ENCODE measurements at places on chromosomes 7 and 10.
A peak's percentile ranks its signal among the peaks of the same experiment; 100 is the strongest.

DNA sequence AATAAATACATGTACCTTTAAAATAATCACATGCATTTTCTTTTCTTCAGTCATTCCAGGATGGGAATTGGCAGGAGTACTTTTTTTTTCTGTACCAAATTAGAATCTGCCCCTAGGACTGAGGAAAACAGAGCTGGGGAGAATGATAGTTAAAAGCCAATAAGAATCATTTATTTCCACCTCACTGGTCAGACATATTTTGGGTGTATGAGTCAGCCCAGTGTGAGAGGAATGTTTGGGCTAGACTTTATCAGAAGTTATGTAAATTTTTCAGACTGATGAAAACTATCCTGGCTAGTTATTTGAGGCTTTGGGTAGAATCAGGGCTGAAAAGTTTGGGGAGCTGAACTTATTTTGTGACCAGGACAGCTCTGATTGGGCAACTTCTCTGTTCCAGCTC is 303.1 kb upstream of the NPSR1 start:
- DNase-seq = no peak

- DNase-seq = no peak
Observed at GRCh38 chr7:157469181-157470016, 132.6 kb downstream of the DNAJB6 start.

DNA sequence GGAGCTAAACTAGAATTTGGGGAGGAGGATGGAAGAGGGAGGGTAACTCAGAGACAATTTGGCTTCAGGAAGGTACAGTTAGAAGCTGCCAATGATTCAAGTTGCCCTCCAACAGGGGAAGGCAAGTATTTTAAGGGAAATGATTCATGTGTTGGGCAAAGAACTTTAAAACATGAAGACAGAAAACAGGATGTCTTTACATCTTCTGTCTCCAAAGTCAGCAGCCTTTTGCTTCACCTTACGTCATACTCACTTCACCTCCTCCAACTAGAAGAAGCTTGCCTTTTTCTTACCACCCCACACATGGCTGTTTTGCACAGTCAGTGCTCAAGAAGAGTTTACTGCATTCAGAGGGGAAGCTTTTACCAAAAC is 36.1 kb downstream of the PPP1R3C start:
- DNase-seq = no peak

GRCh38 chr7:135971366-135971725 is 5.8 kb downstream of the MTPN start:
- DNase-seq = no peak

DNA sequence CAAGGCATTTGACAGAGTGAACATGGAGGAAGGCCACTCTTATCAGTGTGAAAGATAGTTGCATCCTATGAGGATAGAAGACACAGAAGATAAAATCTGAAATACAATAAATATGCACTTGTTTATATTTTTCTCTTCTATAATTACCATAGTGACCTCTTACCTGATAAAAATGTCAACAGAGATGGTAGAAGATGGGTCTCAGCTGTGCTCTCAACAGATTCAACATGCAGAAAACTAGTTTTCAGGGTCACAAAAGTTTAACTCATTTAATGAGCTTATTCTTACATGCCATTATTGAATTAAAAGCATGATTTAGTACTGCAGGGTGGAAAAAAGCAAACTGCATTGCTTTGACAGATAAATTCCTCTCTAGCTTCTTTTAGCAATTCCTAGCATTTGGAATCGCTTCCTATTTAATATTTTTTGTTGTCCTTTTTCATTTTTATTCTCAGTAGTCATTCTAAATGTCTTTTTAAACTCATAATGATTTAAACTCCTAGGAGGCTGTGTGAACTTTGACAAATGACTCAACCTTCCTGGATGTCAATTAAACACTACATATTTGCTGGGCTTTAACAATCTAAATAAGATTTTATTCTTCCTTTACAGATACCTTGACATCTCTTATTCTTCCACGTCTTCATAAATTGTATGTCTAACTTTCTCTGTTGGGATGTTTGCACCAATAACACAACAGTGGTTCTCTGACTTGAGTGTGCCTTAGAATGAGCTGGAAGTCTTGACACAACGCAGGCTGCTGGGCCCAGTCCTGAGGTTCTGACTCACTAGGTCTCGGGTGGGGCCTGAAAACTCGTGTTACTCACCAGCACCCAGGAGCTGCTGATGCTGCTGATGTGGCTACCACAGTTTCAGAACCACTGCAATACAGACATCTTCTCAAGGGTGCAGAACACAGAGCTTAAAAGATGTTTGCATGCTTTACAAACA is 565.5 kb upstream of the IGFBP3 start:
- DNase-seq = no peak

DNA sequence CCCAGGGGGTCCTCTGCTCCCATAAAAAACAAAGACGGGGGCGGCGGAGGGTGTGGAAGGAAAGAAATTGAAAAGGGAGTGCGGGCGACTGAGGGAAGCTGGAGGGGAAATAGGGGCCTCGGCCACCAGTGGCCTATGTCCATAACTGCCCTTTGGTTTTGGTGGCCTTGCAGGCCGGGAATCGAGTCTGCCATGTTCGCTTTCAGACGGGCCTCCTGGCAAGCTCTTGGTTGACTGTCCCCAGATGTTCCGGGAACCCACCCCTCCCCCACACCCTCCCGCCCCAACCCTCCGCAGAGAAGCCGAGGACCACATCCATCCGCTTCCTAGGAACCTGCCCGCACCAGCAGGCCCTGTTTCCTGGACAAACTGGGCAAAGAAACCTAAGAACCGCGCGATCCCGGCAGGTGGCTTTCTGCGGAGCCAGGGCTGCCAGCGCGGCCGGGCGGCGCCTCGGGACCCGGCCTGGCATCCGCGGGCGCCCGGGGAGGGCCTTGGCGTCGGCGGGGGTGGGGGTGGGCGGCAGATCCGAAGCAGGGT is 20.0 kb upstream of the GATA3 start:
- no peak for DNase-seq

DNA sequence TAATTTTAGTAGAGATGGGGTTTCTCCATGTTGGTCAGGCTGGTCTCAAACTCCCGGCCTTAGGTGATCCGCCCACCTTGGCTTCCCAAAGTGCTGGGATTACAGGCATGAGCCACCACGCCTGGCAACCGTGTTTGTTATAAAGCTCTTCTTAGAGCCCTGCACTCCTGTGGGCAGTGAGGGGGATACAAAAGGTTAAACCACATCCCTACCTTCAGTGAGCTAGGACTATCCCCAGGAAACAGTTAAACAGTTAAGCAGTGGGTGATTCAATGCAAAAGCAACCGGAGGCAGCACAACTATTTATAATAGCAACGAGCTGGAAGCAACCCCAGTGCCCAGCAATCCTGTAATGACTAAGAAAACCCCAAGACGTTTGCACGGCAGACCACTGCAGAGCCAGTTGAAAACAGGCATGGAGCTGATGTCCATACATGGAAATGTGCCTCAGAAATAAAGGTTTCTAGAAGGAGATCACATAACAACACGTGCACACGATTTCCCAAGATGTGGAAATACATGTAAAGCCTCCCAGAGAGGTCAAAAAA is 107.2 kb upstream of the LYZL2 start:
- peak; percentile 94 for DNase-seq

DNA sequence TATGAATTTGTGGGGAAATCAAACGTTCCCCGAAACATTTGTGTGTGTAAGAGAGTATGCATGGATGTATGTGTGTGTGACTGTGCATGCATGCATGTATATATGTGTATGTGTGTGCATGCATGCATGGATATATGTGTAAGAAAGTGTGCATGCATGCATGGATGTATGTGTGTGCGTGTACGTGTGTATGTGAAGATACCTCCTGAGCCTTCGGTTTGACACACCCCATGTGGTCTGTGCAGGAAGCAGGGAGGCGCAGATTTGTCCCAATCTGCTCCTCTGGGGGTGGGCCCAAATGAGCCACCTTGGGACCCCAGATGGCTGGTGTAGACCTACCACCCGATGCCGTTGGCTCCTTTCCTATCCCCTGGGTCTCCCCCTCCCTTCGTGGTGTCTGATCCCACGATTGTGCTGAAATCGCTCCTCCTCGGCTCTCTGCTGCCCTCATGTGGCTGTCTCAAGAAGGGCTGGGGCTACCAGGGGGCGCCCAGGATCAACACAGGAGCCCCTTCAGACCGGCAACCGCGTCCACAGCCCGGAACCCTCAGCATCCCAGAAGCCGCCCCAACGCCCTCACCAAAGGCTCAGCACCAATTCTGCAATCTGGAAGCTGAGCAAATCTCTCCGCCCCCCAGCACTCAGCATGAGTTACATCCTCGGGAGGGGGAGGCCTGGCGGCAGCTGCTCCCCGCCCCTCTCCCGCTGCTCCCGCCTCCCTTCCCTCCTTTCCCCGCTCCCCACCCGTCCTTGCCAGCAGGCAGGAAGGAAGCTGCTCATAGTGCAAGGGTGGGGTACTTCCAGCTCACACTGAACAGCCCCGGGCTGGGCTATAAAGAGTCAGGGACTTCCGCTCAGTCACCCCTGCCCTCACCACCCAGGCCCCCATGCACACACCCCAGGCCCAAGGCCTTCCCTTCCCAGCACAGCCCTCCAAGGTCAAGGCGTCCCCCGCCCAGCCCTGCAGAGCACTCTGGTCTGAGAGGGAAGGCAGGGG is 2.3 kb upstream of the NOS3 start:
- DNase-seq = peak; percentile 63

- DNase-seq = no peak
Observed at GRCh38 chr7:2687338-2687869, 598 bp upstream of the AMZ1 start.

- DNase-seq = no peak
Observed at GRCh38 chr7:99639267-99639666, 22.5 kb downstream of the ZSCAN25 start.

GRCh38 chr7:96562966-96563365 is 146.7 kb downstream of the SEM1 start:
- DNase-seq = no peak

DNA sequence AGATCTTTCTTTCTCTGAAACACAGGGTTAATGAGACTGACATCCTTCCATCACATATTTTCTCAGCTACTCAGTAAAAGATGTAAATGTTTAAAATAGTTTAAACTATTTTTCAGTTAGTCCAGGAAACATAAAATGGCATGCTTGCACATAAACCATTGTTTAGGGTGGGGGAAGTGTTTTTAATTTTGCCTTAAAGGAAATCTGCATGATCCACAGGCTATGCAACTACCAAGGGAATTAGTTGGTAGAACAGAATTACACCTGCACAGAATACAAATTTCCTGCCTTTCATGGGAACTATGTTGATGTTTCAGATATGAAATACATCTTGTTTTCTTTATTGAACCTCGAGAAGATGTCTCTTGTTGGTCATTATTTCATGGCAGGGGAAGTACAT is 10.6 kb downstream of the CAV1 start:
- DNase-seq = no peak

DNA sequence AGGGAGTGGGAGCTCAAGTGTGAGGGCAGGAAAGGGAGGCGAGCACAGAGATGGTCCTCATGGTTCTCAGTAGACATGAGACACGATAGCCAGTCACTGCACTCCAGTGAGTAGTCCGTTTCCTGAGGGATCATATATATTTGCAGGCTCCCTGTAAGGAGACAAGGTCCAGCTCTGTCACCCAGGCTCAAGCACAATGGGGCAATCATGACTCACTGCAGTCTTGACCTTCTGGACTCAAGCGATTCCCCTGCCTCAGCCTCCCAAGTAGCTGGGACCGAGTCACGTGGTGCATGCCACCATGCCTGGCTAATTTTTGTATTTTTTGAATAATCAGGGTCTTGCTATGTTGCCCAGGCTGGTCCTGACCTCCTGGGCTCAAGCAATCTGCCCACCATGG is 116.7 kb downstream of the CCDC3 start:
- DNase-seq = no peak

DNA sequence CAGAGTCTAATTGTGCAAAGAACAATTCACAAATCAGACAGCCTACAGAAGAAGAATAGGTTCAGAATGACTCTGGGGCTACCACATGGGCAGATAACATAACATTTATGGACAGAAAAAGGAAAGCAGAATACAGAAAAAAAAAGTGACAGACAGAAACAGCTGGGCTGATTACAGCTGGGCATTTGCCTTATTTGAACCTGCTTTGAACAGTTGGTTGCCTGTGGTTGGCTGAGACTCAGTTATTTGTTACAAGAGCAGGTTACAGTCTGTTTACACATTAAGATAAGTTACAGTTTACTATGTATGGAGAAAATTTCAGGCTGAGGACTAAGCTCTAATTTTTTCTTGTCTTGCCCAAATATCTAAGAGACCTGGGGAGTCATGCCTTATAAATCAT is 327.2 kb downstream of the GALNT17 start:
- DNase-seq = no peak

DNA sequence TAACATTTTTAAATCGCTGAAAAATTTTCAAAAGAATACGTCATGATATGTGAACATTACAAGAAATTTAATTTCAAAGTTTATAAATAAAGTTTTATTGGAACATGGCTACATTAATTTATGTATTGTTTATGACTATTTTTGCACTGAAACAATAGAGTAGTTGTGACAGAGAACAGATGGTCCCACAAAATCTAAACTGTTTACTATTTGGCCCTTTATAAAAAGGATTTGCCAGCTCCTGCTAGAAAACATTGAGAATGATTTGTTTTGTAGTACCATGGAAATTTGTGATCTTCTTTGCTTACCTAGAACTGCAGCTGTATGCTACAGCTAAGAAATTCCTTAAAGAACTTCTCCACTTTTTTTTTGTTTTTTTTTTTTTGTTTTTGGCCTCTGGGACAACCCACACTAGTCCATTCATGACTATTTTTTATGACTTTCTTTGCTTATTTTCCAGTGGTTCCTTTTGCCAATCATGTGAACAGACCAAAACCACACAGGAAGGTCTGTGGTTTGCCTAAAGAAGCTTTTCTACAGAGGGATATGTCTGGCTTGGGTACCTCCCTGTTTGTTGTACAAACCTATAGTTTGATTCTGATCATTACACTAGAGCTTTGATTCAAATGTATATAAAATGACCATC is 55.7 kb downstream of the ST7 start:
- peak; percentile 76 for DNase-seq

DNA sequence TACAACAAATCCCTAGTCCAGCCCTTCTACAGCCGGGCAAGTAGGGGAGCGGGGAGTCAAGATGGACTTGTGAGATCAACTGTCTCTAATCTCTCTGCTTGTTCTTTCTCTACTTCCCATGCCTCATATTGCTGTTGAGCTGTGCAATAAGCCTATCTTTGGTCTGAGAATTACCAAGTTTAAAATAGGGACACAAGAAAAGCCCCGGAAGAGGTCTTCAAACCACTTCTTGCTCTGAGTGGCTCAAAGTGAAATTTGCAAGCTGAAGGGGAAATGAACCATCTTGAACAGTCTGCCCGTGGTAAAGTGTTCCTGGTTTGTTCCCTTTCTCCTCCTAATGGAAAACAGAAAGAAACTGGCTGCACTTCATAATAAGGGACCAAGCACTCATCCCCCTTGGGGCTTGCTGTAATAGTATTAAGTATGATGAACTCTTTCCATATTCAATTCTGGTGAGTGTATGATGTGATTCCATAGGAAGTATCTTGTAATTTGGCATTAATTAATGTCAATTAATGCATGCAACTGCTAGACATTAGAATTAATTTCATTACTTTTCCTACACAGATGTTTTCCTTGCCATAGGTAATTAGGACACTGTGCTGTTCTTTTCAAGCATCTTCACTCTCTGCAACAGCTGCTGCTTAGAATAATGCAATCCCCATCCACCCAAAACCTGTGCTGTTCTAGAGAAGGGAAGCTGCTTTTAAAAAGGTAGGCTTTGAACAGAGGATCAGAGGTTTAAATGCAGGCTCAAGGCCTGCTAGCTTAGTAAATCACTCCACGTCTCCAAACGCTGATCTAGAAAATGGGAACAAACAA is 449.6 kb downstream of the SORCS1 start:
- DNase-seq = no peak

- no peak for DNase-seq
Observed at GRCh38 chr10:10056961-10057360, 960.7 kb upstream of the CELF2 start.

Data from activated CD4-positive, alpha-beta T cell treated with anti-CD3 and anti-CD28 coated beads, Interleukin-2, Interleukin-4, amounts not matched to agents 100 ng/mL and 50 ng/mL, durations not matched to agents 16 hours and 8 hours (primary cell).